ENCODE measurements at places on chromosomes 5 and 9.

GRCh38 chr5:169563369-169563768 is 20.2 kb upstream of the SPDL1 start:
- no peak for DNase-seq

- no peak for DNase-seq
These were observed 66.5 kb downstream of the JMY start for GRCh38 chr5:79302454-79302853.

- no peak for DNase-seq
These were observed 583.5 kb upstream of the TUSC1 start for GRCh38 chr9:26261503-26262330.

DNA sequence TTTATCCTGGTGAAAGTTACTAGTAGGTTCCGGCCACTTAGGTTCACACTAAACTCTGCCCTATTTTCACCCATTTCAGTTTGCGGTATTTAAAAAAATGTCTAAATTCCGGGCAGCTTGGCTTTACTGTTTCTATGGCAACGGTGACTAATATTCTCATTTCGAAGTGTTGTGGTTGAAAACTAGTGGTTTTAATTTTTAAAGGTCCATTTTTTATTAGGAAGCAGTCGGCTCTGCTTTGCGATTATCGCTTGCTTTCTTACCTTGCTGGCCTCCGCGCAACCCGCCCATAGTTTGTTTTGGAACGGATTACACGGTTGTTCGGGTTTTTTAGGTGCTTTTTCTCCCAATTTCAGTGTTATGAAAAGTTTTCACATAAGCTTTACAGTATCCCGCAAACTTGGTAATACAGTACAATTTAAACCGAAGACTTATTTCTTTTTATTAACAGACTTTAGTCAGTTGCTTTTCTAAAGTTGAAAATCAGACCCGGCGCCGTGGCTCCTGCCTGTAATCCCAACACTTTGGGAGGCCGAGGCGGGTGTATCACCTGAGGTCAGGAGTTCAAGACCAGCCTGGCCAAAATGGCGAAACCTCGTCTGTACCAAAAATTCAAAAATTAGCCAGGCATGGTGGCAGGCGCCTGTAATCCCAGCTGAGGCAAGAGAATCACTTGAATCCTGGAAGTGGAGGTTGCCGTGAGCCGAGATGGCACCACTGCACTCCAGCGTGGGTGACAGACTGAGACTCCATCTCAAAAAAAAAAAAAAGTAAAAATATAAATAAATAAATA is 1.6 kb downstream of the KDM4C start:
- DNase-seq, result no peak

- no peak for DNase-seq
These were observed 10.2 kb upstream of the ST8SIA4 start for GRCh38 chr5:100913298-100913697.

- DNase-seq, result no peak
These were observed 126.9 kb downstream of the KCNIP1 start for GRCh38 chr5:170630711-170631141.

DNA sequence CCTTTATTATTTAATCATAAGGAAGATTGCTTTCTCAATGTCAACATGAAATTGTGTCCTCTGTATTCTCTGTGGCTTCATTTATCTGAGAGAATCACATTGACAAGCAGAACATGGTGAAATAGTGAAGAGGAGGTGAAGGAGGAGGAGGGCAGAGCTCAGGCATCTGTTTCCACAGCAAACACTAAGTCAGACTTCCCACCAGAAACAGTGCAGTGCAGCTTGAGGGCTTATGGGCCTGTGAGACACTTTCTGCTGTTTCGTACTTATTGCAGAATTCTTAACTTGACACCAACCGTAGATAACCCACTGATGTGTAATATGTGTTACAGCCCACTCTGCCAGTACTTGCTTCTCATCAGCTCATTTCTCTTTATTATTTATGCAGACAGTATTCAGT is 386.3 kb downstream of the DIRAS2 start:
- DNase-seq, result no peak

DNA sequence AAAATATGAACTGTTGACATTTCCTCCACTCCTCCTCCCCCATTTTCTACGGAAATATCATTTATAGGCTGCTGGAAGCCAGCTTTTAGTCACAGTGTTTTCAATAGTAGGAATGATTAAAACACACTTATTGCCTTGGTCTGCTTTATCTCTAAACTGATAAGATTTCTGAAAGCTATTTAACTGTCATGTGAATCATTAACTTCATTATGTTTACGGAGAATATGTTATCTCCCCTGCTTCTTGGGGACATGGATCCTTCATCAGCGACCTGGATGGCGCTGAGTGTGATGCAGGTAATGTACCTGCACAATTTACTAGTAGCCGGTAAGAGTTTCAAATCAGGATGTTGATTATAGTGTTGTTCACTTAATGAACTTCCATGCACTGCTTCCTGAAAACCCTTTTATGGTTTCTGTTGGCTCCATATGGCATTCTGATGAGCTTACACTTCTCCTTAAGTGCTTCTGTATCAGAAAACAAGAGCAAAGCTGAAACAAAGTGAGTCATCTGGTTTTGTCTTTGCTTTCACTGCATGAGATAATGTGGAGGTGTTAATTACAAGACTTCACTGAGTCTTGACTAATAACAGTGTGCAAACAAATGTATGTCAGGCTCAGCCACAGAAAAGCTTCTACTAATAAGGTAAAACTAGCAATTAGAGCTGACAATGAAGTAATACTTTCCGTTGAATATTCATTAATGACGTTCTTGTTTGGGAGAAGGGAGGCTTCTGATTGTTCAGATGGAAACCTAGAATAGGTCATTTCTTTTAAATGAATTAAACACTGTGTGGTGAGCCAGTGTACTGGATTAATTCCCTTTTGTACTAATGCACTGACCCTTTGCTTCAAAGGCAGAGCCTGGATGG is 162.4 kb upstream of the ZNF608 start:
- no peak for DNase-seq

DNA sequence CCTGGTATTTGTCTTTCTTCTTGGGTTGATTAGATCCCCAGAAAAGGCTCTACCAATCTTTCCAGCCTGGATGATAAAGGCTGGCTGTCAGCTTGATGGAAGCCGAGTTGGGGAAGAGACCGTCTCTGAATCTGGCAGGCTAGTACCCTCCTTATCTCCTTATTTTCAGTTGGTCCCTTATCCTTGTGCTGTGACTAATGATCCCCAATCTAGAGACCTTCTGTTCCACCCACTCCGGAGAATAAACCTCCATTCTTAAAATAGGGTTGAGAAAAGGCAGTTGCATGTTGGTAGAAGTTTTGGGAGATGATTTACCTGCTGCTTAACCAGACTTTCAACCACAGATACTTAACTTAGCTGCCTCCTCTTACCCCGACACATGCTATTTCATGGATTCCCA is 52.3 kb downstream of the PRKACG start:
- DNase-seq, result no peak

DNA sequence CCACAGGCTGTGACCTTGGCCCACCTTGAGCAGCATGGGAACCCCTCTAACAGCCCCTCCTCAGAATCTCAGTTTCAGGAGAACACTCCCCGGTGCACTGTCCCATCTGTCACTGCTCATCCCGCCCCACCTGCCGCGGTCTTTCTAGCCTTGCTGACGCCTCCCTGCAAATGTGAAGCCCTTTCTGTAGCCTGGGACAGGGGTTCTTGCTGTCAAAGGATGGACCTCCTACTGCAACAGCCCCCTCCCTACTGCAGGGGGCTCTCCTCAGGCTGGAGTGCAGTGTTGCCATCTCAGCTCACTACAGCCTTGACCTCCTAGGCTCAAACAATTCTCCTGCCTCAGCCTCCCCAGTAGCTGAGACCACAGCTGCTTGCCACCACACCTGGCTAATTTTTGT is 20.0 kb downstream of the OR2V1 start:
- no peak for DNase-seq

DNA sequence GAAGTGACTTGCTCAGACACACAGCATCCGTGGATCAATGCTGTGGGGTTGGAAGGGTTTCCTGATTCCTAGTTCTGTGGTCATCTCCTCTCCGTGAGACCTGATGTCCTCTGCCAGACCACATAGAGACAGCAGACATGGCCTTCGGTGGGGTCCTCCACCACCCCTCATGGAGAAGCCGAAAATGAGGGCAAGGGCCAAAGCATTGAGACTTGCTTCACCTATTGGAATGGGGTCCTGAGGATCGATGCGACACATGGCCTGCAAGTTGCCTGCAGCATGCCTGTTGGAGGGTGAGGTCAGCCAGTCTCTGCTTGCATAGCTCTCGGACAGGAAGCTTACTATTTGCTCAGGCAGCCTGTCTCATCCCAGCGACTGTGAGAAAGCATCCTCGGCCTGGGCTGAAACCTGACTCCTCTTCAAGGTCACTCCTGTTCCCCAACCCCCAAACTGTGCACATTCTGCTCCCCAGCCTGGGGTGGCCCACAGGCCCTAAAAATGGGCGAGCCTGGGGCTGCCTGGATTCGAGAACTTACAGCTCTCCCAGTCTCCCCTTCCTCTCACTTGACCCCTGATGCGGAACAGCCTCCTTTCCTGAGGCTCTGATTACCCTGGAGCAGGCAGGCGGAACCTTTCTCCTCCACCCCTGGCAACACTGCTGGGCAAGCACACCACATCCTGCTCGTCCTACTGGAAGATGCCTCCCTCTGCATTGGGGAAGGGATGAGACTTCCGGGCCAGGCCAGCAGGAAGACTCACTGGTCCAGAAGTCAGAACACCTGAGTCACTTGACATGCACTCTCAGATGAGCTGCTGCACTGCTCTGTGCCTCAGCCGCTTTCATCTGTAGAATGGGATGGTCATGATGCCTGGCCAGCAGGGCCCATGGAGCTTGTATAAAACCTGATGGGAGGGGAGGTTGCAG is 186.9 kb downstream of the RGS3 start:
- no peak for DNase-seq

DNA sequence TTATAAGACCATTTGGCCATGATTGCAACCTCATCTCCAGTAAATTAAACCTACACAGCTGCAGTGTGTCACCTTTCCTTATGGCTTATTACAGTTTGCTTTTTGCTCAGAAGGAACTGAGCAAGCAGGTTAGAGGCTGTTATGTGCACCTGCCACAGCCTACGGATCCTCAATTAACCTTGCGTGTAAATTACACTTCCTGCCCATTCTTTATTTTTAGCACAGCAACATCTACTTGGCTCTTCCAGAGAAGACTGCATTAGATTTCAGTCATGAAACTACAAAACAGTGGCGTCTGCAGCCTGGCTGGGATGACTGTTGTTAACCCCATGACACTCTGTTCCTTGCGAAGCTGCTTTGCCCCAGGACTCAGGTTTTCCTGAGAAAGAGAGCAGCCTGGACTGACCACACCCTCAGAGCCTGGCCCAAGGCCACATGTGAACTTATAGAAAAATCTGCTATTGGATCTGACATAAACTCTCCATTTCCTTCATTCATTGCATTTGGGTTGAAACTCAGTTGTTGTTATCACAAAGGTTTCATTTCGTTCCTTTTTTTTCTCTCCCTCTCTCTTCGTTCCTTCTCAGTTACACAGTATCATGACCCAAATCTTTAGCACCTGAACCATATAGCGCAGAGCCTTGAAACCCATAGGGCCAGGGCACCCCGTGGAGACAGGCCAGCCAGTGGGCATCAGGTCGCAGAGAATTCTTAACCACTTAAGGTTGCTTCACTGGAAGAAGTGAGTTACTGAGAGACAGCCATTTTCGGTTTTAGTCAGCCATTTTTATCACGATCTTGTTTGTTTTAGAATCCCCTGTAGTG is 138.6 kb downstream of the PALM2AKAP2 start:
- DNase-seq, result no peak

DNA sequence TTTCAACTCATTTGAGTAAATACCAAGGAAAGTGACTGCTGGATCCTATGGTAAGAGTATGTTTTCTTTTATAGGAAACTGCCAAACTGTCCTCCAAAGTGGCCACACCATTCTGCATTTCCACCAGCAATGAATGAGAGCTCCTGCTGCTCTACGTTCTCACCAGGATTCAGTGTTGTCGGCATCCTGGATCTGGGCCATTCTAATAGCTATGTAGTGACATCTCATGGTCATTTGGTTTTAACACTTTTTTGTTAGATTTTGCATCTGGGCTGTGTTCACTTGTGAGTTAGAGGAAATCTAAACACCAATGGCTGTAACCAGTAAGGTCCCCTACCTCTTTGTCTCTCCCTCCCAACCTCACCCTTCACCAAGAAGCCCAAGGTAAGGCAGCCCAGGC is 115.9 kb downstream of the ATPSCKMT start:
- no peak for DNase-seq

DNA sequence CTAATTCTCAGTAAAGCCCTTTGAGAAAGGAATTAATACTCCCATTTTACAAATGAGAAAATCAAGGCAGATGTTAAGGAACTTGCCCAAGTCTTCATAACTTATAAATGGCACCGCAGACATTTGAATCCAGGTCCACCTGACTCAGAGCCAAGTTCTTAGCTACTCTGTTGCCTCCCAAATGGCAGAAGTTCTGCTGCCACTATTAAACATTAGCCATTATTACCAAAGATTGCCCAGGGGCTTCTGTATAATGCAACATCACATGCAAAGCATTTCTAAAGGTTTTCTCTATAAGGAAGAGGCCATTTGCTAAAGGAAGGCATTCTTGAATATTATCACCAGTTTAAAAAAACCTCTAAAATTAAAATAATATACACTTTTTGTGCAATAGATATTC is 28.3 kb downstream of the TPD52L3 start:
- no peak for DNase-seq

DNA sequence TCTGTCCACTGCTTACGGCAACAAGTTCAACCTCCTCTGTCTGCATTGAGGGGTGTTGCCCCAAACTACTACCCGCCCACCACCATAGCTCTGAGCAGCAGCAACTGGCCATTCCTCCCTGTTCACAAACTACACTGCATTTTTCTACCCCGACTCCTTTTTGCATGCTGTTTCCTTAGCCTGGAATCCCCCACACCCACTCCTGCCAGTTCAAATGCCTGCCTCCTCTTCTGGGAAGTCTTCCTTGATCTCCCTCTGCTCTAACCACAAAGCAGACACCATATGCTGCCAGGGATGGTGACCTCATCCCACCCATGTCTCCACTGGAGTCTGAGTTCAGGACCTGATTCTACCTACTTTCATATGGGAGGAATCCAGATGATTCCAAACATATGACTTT is 13.3 kb downstream of the ALDH1B1 start:
- DNase-seq, result no peak

DNA sequence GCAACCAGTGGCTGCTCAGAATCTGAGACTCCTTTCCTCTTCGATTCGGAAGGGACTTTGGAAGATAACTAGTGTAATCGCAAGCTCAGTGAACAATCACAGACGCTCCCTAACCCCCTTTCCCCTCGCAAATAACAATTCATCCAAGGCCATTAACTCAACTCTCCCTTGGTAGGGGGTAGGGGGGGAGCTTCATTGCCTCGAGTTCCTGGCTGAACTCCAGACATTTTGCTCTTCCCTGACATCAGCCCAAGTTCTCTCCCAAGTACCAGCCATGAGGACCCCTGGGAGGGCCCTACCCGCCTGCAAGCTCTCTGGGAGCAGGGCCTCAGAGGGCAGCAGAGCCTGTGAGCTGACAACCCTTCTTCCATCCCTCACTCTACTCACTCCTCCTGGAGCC is 8.4 kb downstream of the FAM163B start:
- DNase-seq, result no peak

DNA sequence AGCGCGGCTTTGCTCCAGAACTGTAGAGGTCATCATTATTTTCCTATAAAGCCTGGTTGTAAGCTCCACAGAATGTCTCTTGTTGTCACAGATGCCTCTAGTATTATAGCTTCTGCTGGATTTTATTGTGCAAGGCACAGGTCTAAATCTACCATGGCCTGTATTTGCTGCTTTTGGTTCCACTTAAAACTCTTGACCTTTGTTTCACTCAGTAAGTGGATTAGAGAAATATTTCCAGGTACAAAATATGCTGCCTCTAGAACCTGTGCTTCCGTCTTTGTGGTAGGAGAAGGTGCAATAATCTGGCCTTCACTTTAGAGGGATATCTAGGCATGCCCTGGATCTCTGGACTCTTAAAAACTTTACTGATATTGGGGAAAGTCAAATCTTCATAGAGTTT is 476.6 kb upstream of the CD180 start:
- DNase-seq, result no peak
